ENCODE measurements at places on chromosomes 4 and X.

DNA sequence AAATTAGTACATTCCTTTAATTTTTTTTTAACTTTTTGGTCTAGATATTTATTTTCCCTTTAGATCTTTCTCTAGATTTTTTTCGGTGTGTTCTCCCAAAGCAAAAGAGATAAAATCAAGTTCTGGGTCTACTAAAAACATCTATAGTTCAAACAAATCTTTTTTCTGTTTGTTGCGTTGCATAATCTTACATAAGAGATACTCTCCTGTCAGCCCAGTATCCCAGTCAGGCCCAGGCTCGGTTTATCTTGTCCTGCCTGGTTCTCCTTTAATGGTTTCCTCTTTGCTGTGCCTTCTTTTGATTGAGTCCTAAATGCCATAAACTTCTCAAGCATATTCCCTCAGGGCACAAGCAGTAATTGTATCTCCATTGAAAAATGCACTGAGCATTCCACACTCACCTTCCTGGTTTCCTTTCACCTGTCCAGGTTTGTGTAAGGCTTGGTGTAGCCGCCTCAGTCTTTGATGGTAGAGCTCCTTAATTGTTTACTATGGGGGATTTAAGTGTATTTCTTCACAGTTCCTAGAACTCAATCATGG, 104.9 kb downstream of the TMEM131L start:
- DNase-seq, result no peak

- DNase-seq, result no peak
Measured at GRCh38 chrX:11791090-11791489, 33.1 kb downstream of the MSL3 start.

- no peak for DNase-seq
Measured at GRCh38 chr4:124279741-124280140, 432.8 kb downstream of the ANKRD50 start.

- DNase-seq, result no peak
Measured at GRCh38 chrX:45714866-45715265, 514.2 kb upstream of the DIPK2B start.

DNA sequence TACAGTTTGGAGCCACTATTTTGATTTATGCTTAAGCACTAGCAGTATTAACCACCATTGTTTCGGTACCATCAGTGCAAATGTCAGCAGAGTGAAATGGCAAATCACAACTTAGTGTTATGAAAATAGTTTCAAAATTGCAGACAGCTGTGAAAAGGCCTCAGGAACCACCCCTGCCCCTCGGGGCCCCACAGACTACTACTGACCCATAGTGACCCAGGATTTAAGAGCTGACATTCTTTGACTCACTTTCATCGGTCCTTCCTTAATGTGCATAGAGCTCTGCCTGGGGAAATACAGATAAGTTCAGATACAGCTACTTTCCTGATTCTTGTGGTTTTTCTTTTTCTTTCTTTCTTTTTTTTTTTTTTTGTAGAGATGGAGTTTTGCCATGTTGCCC, 3.3 kb upstream of the BBS7 start:
- no peak for DNase-seq

DNA sequence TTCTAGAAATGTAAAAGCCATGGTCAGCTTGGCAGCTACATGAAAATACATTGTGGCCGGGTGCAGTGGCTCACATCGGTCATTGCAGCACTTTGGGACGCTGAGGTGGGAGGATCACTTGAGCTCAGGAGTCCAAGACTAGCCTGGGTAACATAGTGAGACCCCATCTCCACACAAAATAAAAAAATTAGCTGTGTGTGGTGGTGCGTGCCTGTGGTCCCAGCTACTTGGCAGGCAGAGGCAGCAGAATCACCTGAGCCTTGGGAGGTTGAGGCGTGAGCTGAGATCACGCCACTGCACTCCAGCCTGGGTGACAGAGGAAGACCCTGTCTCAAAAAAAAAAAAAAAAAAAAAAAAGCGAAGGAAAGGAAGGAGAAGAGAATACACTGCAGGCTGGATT, 29.0 kb downstream of the RNF212 start:
- no peak for DNase-seq

GRCh38 chr4:80026100-80026499, 46.9 kb downstream of the ANTXR2 start:
- DNase-seq, result no peak

DNA sequence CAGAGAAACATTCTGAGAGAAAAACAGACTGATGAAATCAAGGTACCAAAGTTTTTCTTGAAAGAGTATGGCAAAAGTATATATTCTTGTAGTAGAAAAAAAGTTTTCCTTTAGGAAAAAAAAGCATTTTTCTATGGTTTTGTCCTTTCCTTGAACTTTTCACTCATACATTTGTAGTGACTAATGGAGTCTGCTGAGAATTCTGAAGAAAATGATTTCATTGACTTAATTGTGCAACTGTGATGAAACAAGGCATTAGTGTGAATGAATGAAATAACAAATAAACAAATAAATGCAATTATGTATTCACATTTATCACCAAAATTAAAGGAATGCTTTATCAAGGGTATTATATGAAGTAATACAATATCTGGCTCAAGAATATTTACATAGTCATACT, 5.7 kb downstream of the CSN1S1 start:
- DNase-seq, result no peak

DNA sequence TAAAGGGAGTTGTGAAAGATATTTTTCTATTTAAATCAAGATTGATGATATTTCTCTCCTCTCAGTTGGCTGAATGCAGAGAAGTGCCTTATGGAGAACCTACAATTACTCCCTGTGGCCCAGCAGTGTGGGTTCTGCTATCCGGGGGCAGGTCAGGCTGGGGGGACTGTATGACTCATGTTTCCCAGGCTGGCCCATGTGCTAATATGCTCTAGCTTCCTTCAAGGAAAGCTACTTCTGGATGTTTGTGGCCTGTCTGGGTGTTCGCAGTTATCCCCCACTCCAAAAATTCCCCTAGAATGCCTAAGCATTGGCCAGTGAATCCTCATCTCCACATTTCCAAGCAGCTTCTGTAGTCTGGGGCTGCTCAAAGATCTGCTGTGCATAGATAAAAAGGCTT, 58.9 kb upstream of the SPP1 start:
- DNase-seq, result no peak

- DNase-seq, result no peak
Measured at GRCh38 chr4:165602621-165603020, 223.8 kb downstream of the CPE start.

DNA sequence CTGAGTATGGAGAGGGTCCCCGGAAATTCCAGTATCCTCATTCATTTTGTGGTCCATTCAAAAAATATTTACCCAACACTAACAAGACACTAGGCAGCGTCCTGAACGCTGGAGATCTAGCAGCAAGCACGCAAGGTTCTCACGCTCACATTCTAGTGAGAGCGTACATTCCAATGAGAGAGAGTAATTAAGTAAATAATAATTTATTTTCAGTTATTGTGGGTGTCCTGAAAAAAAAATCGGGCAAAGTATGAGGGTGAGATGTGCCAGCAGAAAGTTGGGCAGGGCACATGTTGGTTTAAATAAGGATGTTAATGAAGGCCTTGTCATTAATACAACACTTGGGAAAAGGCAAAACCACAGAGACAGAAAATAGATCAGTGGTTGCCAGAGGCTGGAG, 4.0 kb upstream of the TMEM156 start:
- no peak for DNase-seq

- no peak for DNase-seq
Measured at GRCh38 chr4:75973766-75974165, 17.0 kb downstream of the SDAD1 start.

DNA sequence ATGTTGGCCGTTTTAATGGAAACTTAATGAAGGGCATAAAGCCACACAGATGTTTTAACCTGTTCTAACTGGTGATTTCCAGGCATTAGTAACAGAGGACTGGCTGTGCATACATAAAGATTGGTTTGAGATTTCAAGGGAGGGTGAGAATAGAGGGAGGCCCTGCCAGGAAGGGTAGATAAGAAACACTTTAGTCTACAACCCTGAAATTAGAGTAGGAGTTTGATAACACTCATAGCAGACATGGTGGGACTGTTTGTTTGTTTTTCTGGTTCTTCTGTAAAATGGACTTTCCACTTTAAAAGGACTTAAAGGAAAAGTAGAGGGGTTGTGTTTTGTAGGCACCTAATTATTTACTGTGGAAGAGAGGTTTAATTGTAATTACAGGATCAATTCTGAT, 16.2 kb downstream of the SLC4A4 start:
- DNase-seq, result no peak
